ENCODE measurements at places on chromosomes 13 and 19.
A peak's percentile ranks its signal among the peaks of the same experiment; 100 is the strongest.

GRCh38 chr13:25857830-25858229, 194.0 kb downstream of the SHISA2 start:
- no peak for DNase-seq

DNA sequence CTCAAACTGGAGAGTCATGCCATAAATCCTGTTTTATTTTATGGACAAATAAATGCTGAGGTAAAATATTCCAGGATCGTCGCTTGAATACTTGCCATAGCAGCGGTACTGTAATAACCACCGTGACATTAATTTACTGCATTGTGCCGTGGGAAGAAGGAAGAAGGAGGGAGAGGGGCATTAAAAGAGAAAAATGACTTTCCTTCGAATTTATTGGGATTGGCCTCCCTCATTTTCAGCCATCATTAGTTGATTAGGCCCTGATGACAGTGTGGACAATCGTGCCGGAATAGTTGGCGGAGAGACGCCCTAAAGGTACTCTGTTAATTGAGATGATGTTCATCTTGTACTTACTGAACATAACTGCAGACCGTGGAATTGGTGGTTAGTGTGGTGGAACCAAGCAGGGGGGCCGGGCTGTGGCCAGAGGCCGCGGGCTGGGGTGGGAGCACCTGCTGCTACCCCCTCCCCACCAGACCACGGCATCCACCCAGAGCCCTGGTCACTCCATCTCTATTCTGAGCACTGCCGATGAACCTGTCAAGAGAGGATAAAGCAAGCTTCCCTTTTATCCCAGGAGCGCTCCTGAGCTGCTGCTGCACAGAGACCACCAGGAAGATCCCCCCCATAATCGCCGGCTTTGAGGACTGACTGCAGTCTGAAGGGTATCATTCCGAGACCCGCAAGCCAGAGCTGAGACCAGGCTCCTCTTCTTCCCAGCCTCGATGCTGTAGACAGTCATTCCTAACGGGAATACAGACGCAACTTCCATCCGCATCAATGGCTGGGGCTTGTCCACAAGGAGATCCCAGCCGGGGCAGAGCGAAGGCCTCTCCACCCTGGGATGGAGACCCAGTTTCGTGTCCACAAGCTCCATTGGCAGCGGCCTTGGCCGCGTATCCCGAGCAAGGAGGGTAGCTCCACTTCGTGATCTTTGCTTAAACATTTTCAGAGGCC, 168.3 kb upstream of the TSHZ3 start:
- DNase-seq, result no peak

GRCh38 chr13:51440381-51440780, 12.5 kb downstream of the INTS6 start:
- DNase-seq, result no peak

DNA sequence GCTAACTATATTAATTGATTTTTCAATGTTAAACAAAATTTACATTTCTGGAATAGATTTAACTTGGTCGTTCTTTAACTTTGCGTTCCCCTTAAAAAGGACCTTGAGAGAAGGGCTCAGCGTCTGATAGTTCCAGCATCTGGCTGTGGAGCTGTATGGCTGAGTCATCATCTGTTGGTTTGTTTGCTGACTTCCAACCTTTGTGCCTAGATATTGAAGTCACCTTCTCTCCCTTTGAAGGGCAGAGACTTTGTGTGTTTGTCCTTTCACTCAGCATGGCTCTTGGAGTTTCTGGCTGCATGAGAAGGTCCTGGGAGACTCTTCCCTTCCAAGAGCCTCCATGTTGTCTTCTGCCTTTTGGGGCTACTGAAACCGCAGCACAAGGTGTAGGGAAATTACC, 16.6 kb upstream of the IRS2 start:
- no peak for DNase-seq

DNA sequence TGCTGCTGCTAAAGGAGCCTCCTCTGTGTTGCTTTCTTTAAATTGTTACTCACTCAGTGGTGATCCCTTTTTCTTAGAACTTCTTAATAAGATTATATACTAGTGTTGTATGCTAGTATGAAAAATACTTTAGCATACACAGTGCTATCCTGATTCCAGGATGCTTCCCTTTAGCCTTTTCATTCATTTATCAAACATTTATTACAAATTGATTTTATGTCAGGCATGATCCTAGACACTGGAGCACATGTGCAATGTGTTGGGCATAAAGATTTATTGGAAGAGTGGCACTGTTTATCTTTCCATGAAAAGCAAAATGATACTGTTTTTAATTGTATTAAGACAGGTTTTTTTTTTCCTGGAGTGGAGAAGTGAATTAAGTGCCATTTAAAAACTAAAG, 249.6 kb downstream of the GPC5 start:
- no peak for DNase-seq

DNA sequence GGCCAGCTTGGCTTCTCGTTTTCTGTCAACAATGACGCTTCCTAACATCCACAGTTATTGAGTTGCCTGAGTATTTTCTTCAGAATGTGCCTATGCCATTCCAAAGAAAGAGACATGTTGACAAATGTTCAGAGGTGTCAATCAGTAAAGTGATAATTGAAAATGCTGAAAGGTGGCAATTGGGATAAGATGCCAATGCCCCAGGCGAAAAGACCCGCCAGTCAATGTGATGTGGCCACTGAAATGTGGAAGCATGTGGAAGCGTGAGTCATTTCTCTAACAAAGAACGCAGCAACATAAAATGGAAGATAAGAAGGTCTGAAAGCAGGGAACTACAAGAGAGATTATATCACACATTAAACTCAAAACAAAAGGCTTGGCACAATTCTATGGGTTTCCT, 882.2 kb upstream of the SLC10A2 start:
- no peak for DNase-seq

DNA sequence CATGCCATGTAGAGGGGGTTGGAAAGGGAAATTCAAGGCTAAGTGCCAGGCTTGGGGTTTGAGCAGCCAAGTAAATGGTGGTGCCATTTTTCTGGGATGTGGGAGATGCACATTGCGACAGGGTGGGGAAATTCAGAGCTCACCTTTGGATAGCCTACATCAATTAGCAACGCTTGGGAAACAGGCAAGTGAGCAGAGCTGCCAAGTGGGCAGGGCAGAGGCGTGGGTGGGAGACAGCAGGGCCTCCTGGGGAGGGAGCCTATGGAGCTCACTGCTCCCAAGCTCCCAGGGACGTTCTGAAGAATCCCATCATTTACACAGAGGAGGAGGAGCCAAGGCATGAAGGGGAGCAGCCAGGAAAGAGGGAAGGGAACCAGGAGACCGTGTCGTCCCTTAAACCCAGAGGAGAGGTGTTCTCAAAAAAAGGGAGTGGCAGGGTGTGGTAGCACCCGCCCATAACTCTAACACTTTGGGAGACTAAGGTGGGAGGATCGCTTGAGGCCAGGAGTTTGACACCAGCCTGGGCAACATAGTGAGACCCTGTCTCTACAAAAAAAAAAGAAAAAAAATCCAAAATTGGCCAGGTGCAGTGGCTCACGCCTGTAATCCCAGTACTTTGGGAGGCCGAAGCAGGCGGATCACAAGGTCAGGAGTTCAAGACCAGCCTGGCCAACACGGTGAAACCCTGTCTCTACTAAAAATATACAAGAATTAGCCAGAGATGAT, 11.5 kb upstream of the CCNE1 start:
- no peak for DNase-seq

GRCh38 chr19:52570000-52570861, at the start of gene ZNF701:
Gene ZNF701, plus strand, starts transcription at chr19:52570287. Its CDS starts 3,861 bp downstream, at chr19:52574148.
- peak; percentile 92 for DNase-seq

DNA sequence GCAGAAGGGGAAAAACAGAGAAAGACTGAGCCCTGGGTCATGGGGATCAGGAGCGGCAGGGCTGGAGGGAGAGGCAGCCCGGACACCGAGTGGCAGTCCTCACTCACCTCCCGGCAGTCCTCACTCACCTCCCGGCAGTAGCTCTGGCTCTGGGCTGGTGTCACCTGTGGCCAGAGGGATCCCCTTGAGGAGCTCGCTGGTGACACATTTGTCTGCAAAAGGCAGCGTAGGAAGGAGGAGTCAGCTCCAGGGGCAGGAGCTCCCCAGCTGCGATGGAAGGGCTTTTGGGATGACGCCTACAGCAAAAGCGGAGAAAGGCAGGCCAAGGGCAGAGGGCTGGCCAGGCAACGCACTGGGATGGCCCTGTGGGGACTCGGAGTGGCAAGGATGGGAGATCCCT, 739 bp downstream of the EIF3G start:
- no peak for DNase-seq

DNA sequence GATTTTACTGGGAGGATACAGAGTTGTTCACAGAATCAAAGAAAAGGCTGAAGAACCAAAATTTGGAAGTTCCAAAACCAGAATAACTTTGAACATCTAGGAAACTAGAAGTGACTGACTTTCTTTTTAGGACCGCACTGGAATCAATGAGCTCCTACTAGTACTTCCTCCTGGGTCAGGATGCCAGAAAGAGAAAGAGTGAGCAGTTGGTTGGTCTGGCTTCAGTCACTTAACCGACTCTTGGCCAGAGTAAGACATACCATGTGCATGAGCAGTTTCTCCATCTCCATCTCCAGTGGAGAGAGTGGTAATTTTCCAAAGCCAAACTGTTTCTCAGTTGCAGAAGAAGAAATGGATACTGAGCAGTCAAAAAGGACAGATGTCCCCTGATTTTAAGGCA, 27.1 kb upstream of the MTUS2 start:
- no peak for DNase-seq

- DNase-seq, result no peak
These were observed 13.1 kb upstream of the MEDAG start for GRCh38 chr13:30892966-30893365.

DNA sequence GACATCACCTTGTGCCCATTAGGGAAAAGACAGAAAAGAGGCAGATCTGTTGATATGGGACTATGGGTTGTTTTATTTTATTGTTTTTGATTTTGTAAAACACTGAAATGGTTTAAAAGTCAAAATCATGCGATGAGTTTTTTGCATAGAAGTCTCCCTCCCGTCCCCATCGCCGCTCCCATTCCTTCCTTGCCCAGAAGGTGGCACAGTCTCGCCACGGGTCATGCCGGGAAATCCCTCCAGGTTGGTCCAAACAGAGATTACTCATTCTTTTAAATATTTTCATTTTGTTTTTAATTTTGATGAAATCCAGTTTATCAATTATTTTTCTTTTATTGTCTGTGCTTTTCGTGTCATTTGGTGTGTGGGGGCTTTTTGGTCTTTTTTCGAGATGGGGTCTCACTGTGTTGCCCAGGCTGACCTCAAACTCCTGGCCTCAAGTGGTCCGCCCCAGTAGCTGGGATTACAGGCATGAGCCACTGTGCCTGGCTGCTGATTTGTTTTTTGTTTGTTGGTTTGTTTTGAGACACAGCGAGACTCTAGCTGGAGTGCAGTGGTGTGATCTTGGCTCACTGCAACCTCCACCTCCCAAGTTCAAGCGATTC, 9.2 kb downstream of the PGPEP1 start:
- DNase-seq, result peak; percentile 70

All from frontal cortex (tissue), 4 donors.